ENCODE measurements at places on chromosomes 1 and 21. TPM values are rescaled to one million over a fixed set of nuclear protein-coding genes. Genes with fewer than 3 reads are reported as not detected.

GRCh38 chr1:246383239-246383589 is 123.9 kb downstream of the SMYD3 start:
- no peaks in the 10 kb centered on the region for H3K27me3 ChIP-seq
- peaks cover 13% of the 10 kb centered on the region for H3K4me1 ChIP-seq
- H3K4me3 ChIP-seq, result no peak overlapping the region
- H3K36me3 ChIP-seq, result no peaks in the 10 kb centered on the region

Gene C1orf185
- not detected for polyA plus RNA-seq

Gene TTC4
- 33.6 TPM for polyA plus RNA-seq

DNA sequence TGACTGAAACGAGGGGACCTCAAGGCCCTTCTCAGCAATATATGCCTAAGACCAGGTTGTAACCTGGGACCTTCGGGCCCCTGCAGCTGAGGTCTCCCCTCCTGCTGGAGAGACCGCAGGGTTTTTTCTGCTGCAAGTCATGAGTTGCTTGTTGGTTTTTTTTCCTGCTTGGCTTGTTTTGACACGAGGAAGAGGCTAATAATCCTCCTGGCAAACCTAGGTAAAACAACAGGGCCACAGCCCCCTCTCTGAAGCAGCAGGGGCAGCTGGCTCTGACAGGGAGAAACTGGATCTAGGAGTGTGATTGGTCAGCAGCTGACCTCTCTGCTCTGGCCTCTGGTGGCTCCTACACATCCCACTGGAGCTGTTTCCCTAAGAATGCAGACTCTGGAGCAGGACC is 69.0 kb downstream of the CD34 start:
- DNase-seq, result no peak
- peaks cover 40% of the 10 kb centered on the region for H3K4me1 ChIP-seq
- no peak overlapping the region for H3K4me3 ChIP-seq
- peak overlapping the region; percentile 23 for H3K27ac ChIP-seq

Gene SLC5A3
- 5.9 TPM for polyA plus RNA-seq
